CD8-positive, alpha-beta memory T cell (primary cell): ENCODE measurements at places on chromosomes 7 and 10. TPM values are rescaled to one million over a fixed set of nuclear protein-coding genes. Genes with fewer than 3 reads are reported as not detected.

DNA sequence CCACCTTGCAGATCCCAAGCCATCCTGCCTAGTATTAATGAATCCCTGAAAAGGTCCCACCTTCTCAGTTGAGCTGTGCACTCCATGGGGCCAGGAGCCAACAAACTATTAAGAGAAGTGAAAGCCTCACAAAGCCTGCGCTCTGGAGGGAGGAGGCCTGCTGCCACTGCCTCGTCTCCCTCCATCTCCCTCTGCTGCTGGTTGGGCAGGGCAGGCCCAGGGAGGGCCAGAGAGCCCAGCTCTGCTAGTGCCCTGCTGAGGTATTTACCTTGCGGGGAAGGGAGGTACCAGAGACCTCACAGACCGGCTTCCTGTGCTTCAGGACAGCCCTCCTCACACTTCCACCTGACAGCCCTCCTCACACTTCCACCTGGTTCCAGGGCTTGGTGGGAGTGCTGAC lies 171.5 kb downstream of the SH3PXD2A start:
- H3K27ac ChIP-seq: no peak overlapping the region
- H3K27me3 ChIP-seq: no peaks in the 10 kb centered on the region
- no peaks in the 10 kb centered on the region for H3K36me3 ChIP-seq
- H3K4me3 ChIP-seq: no peak overlapping the region

The MTERF1 gene
- total RNA-seq: 20.4 TPM

The CAMK2B gene
- 0.42 TPM for total RNA-seq

The TNPO3 gene
- 82.1 TPM for total RNA-seq

DNA sequence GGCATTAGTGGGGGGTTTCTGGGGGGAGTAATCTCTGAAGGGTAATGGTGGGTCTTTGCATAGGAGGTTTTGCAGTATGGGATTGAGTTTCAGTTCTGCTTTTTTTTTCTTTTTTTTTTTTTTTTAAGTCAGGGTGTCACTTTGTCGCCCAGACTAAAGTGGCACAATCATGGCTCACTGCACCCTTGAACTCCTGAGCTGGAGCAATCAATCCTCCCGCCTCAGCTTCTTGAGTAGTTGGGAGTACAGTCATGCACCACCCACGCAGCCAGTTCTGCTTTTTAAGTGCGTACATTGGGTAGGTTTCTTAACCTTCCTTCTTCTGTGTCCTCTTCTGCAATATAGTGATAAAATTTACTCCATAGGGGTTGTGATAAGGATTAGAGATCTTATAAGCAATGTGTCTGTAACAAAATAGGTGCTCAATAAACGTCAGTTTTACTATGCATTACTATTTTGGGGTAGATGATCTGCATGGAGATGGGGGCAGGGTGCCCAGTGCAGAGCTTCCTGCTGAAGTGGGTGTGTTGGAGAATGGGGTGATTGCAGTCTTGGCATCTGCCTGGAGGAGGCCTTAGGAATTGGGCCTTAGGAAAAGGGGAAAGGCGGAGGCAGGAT lies 9.6 kb downstream of the KAZALD1 start:
- H3K36me3 ChIP-seq: no peaks in the 10 kb centered on the region
- H3K27me3 ChIP-seq: peaks cover 9% of the 10 kb centered on the region
- no peak for DNase-seq
- H3K4me3 ChIP-seq: no peak overlapping the region
- H3K27ac ChIP-seq: no peak overlapping the region
- H3K4me1 ChIP-seq: peaks cover 11% of the 10 kb centered on the region

DNA sequence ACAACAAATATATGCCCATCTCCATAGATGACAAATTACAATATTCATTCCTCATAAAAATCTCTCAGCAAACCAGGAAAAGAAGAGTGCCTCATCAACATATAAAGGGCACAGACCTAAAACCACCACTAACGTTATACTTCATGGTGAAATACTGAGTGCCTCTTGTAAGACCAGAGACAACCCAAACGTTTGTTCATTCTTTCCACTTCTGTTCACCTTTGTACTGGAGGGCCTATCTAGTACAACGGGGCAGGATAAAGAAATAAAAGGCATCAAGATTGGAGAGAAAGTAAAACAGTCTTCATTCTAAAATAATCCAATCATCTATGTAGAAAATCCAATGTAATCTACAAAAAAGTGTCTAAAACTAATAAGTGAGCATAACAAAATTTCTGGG lies 79.1 kb downstream of the LARP4B start:
- no peak overlapping the region for H3K27ac ChIP-seq
- peaks cover 4% of the 10 kb centered on the region for H3K36me3 ChIP-seq
- peaks cover under 1% of the 10 kb centered on the region for H3K4me1 ChIP-seq
- DNase-seq: no peak
- H3K4me3 ChIP-seq: no peak overlapping the region
- H3K27me3 ChIP-seq: no peaks in the 10 kb centered on the region

DNA sequence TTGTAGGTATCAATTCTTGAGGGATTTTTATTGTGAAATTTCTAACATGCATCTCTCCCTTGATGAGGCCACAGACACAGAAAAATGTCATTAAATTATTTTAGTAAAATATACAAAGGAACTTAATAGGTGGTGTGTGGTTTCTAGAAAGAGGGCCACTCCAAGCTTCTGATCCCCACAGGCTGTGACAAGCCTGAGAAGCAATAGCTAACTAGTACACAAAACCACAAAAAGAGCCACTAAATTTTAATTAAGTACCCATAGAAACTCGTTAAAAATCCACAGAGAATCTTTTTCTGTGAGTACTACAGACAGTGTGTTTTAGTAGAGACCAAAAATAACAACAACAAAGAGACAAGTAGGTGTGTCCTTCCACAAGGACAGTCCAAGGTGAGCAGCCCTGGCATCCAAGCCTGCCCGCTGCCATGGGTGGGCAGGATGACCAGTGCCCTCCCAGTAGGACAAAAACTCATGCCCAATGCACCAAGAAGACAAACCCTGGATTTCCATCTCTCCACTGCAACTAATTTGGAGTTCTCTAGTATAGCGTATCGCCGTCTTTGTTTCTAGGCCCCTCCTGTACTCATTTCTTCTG lies 81.0 kb downstream of the RNF216 start:
- no peaks in the 10 kb centered on the region for H3K27me3 ChIP-seq
- H3K4me3 ChIP-seq: no peak overlapping the region
- no peaks in the 10 kb centered on the region for H3K36me3 ChIP-seq
- DNase-seq: no peak

GRCh38 chr10:132786476-132786883 lies 533 bp upstream of the NKX6-2 start:
- H3K27me3 ChIP-seq: no peaks in the 10 kb centered on the region
- H3K36me3 ChIP-seq: no peaks in the 10 kb centered on the region
- no peak overlapping the region for H3K4me3 ChIP-seq
- DNase-seq: no peak
- H3K4me1 ChIP-seq: no peaks in the 10 kb centered on the region
- no peak overlapping the region for H3K27ac ChIP-seq

The LBX1 gene
- total RNA-seq: not detected

- H3K36me3 ChIP-seq: no peaks in the 10 kb centered on the region
- DNase-seq: no peak
- no peaks in the 10 kb centered on the region for H3K27me3 ChIP-seq
Observed at GRCh38 chr10:17512341-17513001, 58.1 kb upstream of the ST8SIA6 start.

The FIGNL1 gene
- 45.1 TPM for total RNA-seq
